Stimulated activated CD4-positive, alpha-beta T cell treated with anti-CD3 and anti-CD28 coated beads, Interleukin-2, amount 100 ng/mL, for 48 hours (primary cell): ENCODE measurements at places on chromosomes 11 and 22.

- DNase-seq = no peak
Observed at GRCh38 chr22:32596471-32596870, 121.9 kb downstream of the FBXO7 start.

DNA sequence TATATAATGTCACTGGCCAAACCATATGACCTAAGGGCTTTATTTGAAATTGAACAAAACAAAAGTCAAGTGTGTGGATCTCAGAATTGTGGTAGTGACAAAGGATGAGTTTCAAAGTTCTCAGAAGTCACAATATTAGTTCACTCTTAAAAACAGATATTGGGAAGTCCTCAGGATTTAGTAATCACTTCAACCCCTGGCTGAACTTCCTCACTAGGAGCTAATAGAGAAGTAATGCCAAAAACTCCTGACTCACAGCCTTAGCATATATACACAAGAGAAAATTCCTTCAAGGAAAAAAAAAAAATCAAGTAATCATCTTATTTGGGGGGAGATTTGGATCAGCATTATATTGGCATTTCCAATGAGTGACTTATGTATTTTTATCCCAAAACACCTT is 75.6 kb upstream of the APOA1 start:
- DNase-seq = no peak

GRCh38 chr11:31764766-31765165 is 46.4 kb downstream of the PAX6 start:
- DNase-seq = no peak

DNA sequence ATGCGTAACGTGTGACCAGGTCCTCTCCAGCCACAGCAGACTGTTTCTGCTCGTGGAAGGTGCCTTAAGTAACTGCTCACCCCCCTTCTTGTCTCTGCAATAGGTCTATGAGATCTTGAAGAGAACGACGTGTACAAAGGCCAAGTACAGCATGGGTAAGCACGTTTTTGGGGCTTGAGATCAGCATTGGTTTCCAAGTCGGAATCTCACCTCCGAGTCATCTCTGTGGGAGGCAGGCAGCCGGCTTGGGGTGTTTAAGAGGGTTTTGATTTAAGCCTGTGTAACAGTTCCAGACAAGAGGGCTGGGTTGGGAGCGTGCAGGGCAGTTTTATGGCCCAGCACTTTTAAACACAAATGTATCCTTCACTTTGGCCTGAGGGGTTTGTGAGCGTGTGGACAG is 30.1 kb downstream of the ANO1 start:
- DNase-seq = no peak

DNA sequence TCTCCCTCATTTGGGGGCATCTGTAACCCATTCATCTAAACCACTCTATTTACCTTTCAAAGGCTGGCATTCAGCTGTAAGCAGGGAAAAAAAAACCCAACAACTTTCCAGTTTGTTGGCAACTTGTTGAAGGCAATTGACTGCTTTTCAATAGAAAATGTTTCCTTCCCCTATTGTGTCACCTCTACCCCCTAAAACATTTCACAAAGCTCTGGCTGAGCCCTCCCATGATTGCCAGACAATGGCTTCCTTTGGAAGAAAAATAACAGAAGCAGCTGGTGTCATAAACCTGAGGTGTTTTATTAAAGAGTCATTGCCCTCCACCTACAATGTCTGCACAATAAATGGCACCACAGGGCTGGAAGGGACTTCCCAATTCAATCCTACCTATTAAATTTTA is 22.1 kb upstream of the PSMA1 start:
- DNase-seq = no peak
